Stimulated activated CD8-positive, alpha-beta memory T cell treated with anti-CD3 and anti-CD28 coated beads, Interleukin-7, amount 100 ng/mL, for 1 hour (primary cell): ENCODE measurements at places on chromosomes 7 and 10.

DNA sequence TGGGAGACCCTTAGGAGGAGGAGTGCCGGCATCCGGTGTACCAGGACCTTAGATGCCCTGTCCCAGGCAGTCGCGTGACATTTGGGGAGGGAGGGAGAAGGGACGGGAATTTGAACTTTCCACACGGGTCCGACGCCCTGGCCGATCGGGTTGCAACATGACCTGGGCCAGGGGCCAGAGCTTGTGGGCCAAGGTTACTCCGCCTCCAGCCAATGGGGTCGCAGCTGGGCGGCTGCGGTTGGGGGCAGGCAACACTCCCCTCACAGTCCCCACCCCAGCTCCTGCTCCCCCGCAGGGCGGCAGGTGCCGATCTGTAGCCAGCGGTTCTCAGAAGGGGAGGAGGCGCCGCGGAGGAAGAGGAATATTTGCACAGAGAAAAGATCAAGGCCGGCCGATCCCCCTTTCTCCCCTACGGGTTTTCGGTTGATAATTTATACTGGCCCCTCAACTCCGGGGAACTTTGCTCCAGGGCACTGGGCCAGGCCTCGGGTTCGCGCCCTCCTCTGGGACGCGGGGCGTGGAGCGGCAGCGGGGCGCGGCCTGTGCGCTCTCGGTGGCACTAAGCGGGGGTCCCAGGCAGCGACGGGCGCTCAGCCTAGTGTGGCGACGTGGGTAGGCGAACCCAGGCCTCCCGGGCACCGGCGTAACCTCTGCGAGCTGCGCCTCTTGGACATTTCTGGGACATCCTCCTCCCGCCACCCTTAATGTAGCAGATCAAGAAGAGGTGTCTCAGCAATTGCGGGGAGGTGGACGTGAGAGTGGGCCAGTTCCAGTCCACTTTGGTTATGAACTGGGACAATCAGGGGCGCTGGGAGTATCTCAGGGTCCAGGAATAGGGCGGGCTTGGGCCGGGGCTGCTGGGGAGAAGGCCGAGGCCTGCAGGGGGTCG is 1.2 kb downstream of the MLXIPL start:
- no peak for DNase-seq

- DNase-seq: no peak
Observed at GRCh38 chr7:1861799-1862458, 191.9 kb downstream of the ELFN1 start.

GRCh38 chr10:3111621-3112163 is 44.3 kb downstream of the PFKP start:
- DNase-seq: no peak

GRCh38 chr7:110685899-110686298 is 405.0 kb upstream of the LRRN3 start:
- no peak for DNase-seq

- DNase-seq: no peak
Observed at GRCh38 chr7:100679927-100680575, 6.5 kb downstream of the GNB2 start.

GRCh38 chr7:20439416-20440185 is 108.9 kb downstream of the ITGB8 start:
- no peak for DNase-seq

DNA sequence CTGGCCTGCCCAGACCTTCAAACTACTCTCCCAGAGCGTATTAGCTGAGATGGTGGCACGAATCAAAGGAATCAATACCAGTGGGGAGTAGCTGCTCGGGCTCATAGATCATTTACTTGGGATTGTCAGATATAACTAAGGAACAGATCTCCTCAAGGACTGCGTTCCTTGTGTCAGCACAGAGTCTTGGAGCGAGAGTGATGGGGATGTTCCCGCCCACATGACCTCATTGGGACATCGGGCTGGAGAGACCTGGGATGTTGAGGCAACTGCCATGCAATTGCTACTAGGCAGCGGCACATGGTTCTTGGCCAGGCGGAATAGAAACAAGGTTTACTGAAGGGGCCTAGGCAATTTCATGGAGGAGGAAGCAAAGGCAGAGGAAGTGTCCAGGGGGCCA is 132.6 kb downstream of the FRMD4A start:
- DNase-seq: no peak

DNA sequence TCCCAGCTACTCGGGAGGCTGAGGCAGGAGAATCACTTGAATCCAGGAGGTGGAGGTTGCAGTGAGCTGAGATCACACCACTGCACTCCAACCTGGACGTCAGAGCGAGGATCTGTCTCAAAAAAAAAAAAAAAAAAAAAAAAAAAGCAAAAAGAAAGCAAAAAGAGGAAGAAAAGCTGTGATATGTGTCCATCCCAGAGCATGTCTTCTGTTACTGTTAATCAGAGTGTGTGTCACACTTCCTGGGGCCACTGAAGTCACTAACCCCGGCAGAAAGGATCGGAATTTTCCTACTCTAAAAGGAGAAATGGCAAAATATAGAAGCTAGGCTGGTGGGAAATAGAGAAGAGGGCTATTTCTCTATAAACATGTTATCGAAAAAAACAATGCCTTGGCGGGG is 11.9 kb downstream of the PIK3AP1 start:
- no peak for DNase-seq

DNA sequence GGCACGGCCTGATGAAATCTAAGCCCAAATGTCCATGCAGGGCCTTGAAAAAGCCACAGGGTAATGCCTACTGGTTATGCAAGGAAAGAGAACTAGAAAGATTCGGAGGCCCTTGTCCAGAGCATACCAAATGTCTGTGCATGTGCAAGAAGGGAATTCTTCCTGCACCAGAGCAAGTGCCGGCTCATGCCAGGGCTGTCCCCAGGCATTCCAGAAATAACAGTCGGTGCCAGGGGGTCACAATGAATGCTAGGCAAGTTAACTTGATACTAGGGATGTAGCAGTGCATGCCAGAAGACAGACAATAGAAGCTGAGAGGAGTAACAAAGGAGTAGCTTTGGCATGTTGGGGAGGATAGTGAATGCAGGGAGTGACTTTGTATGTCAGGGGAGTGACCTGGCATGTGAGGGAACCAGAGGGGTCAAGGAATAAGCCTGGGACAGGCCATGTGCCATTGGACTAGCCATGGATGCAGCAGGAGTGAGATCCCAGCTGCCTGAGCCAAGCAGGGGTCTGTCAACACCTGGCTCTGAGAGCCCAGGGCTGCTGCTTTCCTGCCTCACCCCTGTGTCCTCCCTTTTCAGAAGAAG is 119.5 kb upstream of the UNC5B start:
- no peak for DNase-seq

- no peak for DNase-seq
Observed at GRCh38 chr7:46003896-46004875, 83.1 kb upstream of the IGFBP3 start.

- DNase-seq: no peak
Observed at GRCh38 chr7:64174941-64175340, 32.1 kb upstream of the ZNF735 start.

DNA sequence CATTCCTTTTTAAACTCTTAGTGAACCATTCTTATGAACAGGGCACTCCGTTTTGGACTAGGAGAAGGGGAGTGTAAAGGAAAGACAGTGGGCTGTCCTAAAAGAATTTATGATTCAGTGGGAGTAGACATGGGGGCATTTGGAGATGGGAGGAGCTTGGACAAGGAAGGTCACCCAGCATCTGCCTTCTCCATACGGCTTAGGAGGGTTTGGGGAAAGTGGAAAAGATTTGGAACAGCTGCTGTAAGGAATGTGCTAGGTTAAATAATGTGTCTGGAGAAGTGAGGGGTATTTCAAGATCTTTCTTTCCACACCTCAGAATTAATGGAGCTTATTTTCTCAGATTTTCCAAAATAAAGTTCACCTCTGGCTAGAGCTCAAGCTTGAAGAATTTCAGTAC is 24.0 kb downstream of the SLC35G1 start:
- DNase-seq: no peak

DNA sequence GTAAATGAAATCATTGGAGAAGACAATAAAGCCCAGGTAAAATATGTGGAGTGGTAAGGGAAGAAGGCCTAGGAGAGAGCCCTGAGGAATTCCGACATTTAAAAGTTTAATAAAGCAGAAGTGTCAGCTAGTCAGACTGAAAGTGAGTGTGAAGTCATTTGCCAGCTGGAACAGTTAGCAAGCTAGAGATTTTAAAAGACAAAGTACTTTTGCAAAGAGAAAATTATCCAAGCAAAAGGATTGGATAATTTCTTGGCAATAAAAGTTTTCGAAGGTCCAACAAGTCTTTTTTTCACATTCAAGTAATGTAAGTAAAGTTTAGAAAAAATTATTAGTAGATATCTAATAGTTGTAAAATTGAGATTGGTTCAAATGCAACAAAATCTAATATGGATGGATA is 27.1 kb upstream of the SEMA3C start:
- no peak for DNase-seq

DNA sequence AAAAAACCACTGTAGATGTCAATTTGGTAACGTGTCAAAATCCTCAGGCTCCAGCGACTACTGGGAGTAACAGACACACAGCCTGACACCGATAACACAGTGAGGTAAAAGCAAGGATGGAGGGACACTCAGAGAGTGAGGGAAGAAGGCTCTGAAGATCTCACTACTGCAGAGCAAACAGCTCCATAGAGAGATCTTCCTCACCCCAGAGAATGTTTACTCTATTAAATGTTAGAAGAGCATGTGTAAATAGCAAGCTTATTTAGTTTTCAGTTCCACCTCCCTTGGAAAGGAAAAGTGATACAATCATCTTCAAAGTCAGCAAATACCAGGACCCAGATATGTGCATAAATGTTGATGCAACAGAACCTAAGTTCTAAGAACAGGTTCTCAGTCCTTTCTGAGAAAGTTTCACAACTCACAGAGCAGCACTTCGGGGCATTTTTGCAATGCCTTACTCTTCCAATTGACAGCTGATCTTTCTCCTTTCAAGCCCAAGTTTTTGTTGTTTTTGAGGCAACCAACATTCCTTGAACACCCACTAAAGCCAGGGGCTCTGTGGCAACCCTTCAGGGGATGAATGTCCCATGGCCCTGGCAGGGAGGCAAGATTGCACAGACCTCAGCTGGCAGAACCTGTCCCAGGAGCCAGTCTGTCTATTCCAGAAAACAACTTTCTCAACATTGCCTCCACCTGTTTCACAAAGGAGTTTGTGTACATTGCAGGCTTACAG is 177.4 kb downstream of the SFMBT2 start:
- no peak for DNase-seq

GRCh38 chr7:107041097-107041496 is 3.4 kb upstream of the PRKAR2B start:
- DNase-seq: no peak

- DNase-seq: no peak
Observed at GRCh38 chr10:78342827-78343653, 309.4 kb downstream of the RPS24 start.

GRCh38 chr7:103811997-103812396 is 177.5 kb downstream of the RELN start:
- DNase-seq: no peak

DNA sequence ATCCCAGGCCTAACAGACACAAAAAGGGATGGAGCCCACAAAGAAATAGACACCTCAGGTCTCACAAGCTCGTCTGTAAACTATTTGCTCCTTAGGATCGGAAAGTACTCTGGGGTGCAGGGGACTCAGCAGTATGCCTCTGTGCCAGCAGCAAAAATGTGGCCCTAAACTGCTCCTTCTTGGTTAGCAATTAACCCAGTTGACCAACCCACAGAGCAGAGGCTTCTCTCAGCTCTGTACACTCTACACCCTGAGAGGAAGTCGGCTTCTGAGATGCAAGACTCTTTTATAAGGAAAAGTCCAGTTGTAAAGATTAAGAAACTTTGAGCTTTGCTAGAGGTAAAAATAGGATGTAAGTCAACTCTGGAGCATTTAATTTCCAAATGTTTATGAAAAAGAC is 156.3 kb upstream of the PRSS58 start:
- no peak for DNase-seq

DNA sequence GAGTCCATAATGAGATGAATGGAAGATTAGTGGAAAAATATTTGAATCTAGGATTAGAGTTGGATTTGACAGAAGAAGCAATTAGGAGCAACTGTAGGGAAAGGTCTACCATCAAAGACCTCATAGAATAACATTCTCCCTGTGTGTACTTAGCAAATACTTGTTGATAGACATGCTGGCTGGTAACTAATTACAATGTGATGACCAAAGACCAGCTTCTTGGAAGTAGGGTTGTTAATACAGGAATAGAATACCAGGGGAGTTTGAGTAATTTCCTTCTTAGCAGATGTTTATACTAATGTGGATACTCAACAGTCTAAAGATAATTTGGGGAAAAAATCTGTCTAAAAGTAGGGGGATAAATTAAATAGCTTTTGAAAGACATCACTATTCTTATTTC is 357.5 kb upstream of the BMPER start:
- DNase-seq: no peak

DNA sequence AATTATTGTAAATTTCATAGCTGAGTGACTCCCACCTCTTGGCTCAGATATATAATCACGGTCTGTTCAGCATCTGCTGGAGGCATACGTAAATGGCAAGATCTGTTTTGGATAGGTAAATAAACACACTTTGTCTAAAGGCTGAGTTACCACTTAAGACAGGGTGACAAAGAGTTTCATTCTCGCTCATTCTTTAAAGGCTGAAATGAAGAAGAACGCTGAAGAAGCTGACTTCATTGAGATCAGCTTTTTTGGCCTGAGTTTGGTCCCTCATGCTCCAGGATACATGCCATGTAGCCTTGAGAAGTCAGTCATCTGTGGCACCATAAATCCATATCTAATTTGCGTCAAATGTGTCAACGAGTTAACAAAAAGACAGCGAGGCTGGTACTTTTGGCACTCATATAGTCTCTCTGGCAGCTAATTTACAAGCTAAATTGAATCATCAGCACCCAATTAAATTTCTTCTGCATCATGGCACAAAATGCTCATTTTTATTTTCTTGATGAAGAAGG is 309.9 kb downstream of the GPAM start:
- DNase-seq: no peak
